AG08395 (cell line): ENCODE measurements at places on chromosomes 2 and 18.

DNA sequence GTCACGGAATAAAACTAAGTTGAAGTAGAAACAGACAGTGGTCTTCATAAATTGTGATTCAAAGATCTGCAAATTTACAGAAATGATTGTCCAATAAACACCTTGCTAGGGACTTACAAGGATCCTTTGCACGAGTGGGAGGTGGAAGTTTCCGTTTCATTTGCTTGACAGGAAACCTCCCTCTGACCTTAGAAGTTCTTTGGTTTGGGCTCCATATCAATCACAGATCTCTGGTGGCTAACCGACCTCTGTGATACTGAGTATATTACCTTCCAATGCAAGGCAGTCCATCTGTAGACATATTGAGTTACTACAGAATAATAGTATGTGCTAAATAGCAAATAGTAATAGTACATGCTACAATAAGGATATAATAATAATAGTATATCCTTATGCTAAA, 33.7 kb upstream of the RNF152 start:
- no peak for DNase-seq

DNA sequence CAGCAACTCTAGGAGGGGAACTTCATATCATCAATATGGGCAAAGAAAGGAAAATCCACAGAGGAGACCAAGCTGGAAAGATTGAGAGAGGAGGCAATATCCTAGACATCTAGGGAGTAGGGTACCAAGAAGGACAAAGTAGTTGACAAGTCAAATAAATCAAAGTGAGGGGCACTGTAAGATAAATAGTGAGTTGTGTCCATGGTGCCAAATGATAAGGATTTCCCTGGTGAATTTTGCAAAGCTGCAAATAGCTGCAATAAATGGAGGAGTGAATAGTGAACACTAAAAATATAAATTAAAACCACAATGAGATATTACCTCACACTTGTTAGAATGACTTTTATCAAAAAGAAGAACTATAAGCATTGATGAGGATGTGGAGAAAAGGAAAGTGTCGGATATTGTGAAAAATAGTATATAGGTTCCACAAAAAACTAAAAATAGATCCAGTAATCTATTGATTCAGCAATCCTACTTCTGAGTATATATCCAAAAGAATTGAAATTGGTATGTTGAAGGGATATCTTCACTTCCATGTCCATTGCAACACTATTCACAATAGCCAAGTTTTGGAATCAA, 258.2 kb upstream of the FN1 start:
- DNase-seq, result no peak

- DNase-seq, result no peak
Observed at GRCh38 chr2:109654326-109655050, 40.3 kb downstream of the SOWAHC start.

- peak; percentile 2 for DNase-seq
Observed at GRCh38 chr2:152730591-152731333, 12.3 kb downstream of the ARL6IP6 start.

GRCh38 chr2:86274265-86274917, 63.0 kb downstream of the REEP1 start:
- peak; percentile 81 for DNase-seq

- no peak for DNase-seq
Observed at GRCh38 chr2:220916931-220917330, 655.2 kb downstream of the EPHA4 start.

- no peak for DNase-seq
Observed at GRCh38 chr2:176763851-176764404, 448.7 kb upstream of the HNRNPA3 start.

DNA sequence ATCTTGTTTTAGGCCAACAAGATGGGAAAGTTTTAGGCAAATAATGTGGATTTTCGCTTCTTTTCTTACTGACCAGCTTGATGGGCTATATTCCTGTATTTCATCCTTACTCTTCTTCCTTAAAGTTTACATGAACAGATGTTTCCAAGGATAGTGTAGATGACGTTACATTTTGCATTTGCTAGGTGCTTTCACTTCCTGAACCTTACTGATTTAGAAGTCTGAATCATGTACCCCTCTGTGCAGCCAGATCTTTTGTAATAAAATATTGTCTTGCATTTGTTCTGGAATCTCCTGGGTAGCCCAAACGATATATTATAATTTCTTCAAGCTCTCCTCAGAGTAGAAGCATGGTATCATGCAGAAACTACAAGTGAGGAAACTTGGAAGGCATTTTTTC, 93.4 kb downstream of the CALCRL start:
- no peak for DNase-seq

GRCh38 chr2:63735931-63736330, 105.8 kb upstream of the UGP2 start:
- no peak for DNase-seq

GRCh38 chr18:12038082-12038638, 55.5 kb upstream of the ANKRD62 start:
- DNase-seq, result peak; percentile 9

- no peak for DNase-seq
Observed at GRCh38 chr2:211114826-211115455, 558.5 kb downstream of the CPS1 start.

- no peak for DNase-seq
Observed at GRCh38 chr2:40543381-40543780, 91.5 kb upstream of the SLC8A1 start.

GRCh38 chr2:25699216-25699615, 25.8 kb upstream of the DTNB start:
- no peak for DNase-seq

DNA sequence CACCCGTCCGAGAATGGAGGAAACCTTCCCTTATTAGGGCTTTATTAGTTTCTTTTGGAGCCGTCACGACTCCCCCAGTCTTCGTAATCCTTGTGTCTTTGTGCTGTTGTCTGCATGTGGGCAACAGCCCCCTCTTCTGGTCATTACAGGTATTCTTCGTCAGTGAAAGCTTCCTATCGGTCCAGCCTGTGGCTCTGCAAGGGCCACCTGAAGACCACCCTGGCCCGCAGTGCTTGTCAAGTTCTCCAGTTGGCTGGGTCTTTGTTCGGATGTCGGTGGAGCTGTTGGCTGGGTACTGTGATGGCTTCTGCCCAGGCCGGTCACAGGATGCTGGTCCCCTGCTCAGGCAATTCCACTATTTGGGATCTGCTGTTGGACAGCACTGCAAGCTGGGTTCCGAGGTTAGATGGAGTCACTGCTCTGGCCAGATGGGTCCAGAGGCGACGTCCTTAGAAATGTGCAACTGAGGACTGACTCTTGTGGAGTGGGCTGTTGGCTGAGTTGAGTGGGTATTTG, 19.2 kb downstream of the E2F6 start:
- peak; percentile 77 for DNase-seq

DNA sequence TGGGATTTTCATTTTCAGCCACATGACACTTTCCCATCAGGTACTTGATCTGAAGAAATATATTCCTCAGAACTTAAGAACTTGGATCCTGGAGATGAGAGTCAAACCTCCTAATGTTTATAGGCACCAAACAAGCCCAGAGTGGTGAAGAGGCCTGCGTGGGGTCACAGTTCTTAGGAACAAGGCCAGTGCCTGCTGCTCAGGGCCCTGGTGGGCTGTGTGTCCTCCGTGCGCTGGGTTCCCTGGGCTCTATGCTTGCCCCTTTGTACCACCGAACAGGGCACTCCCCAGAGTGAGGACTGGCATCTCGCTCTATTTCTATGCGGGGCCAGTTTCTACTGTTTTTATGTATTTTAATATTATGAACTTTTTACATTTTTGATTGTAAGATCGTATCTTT, 76.0 kb upstream of the RBM44 start:
- DNase-seq, result no peak

DNA sequence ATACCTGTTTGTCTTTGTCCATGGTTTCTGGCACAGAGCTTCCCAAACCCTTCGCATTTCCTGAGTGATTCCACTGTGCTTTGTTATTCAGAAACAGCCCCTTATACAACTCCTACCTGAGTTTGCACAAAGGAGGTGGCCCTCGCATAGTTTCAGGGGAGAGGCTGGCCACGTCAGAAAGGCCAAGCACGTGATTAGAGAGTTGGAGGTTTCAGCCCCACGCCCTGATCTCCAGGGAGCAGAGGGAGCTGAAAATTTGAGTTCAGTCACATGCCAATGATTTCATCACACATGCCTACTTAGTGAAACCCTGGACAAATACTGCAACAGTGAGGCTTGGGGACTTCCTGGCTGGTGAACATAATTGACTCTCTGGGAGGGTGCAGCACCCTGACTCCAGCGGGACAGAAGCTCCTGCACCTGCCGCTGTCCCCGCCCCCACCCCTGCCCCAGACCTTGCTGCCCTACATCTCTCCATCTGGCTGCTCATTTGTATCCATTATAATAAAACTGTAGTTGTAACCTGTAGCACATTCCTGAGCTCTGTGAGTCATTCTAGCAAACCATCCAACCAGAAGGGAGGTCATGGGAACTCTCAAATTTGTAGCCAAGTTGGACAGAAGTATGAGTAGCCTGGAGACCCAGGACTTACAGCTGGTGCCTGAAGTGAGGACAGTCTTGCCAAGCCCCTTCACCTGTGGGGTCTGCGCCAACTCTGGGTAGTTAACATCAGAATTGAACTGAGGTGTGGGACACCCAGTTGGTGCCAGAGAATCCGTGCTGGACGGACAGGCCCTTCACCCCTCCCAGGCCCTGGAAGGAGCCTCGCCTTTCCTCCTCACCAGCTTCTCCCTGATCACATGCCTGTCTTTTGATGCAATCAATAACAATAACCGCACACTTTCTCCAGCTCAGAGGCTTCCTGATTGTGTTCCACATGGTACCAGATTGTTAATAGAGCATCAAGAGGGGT, 224.3 kb downstream of the ANAPC1 start:
- DNase-seq, result peak; percentile 91

- DNase-seq, result no peak
Observed at GRCh38 chr2:119550856-119551255, 6.6 kb downstream of the CFAP221 start.

DNA sequence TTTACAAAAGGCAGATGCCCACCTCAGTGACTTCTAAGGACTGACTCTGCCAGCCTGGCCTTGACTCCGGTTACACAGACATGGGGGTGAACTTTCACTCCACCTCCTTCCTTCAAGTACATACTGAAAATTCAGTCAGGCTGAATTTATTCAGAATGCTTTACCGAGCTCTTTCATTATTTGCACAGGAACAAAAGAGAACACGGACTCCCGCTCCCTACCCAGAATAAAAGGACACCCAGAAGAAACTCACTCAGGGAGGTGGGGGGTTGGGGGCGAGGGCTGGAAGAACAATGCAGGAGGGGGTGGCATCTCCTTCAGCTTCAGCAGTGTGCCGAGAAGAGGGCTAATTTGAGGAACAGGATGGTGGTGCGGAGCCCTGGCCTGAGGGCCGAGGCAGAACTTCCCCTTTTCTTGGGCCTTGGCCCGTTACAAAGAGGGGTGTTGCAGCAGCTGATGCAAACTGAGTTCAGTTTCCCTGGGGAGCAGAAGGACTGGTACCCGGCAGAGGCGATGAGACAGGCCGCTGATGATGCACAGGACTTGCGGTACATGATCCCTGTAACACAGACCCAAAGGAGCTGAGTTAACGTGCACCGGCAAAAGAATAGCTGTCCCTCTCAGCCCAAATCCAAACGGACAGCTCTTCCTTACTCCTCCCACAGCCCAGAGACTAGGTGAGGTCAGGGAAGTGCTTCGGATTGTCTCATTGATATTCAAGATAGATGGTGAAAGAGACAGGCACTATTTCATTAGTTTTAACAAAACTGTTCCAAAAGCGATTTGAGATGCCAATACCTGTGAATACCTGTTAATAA, 24.1 kb downstream of the LYPD1 start:
- DNase-seq, result no peak

DNA sequence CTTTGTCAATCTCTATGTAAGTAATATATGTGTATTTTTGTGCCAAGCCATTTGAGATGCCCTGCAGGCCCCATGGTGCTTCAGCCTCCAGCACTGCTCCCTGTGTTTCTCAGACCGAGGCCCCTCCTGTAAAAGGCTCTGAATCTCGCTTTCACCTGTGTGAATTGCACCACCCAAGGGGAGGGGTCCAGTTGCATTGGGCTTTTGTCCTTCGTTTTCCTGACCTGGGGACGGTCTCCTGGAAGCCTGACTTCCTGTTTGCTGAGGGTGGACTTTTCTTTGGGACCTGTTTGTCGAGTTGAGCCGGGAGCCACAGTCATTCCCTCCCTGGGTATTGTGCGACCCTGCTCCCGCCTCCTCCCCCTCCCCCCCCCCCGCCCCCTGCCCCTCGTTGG, 48.9 kb downstream of the AGAP1 start:
- no peak for DNase-seq

- DNase-seq, result no peak
Observed at GRCh38 chr2:41727711-41728110, 320.1 kb upstream of the PKDCC start.

DNA sequence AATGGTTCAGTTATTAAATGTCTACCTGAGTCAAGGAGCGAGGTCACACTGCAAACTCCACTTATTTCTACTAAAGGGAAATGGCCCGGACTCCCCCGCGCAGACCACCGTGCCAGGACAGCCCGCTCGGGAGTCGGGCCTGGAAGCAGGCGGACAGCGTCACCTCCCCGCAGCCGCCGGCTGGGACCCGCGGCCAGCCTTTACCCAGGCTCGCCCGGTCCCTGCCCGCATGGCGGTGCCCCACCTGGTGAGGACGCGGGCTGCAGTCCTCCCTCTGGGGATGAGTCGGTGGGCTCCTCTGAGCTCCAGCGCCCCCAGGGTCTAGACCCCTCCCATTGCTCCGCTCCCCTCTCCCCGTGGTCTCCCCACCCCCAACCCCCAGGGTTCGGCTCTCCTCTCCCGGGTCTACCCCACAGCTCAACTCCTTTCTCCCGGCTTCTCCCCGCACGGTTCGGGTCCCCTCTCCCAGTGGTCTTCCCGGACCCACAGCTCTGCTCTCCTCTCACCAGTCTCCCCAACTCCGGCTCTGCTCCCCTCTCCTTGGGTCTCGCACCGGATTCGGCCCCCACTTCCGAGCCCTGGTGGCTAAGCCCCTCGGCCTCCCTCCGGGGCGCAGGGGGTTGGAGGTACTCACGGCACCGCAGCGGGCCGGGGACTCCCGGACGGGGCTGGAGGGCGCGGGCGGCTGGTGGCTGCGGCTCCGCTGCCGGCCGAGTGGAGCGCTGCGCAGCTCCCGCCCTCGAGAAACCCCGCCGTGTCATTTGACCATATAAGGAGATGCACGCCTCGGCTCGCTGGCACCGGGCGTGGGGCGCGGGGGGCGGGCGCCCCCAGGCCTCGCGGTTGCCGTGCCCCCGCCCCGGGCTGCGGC, at the start of gene FHL2:
Gene FHL2, minus strand, starts transcription at position 716 of the 871 bp plus-strand sequence. CDS start 12,535 bp downstream, outside the sequence.
- DNase-seq, result peak; percentile 79

- peak; percentile 44 for DNase-seq
Observed at GRCh38 chr2:170505631-170506275, 209.4 kb upstream of the SP5 start.

DNA sequence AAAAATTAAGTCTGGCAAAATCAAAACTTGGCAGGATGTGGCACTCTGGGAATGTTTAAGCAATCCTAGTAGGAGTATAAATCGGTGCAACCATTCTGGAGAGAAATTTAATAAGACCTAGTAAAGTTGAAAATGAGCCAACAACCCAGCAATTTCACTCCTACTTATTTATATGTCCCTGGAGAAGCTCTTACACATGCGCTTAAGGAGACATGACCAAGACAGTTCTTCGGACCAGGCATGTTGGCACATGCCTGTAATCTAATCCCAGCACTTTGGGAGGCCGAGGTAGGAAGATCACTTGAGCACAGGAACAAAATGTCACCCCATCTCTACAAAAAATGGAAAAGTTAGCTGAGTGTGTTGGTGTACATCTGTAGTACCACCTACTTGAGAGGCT, 374.6 kb upstream of the LYPD1 start:
- DNase-seq, result no peak

GRCh38 chr2:80737047-80737446, 432.5 kb upstream of the LRRTM1 start:
- DNase-seq, result no peak
